ENCODE measurements at places on chromosomes 6 and 20.

DNA sequence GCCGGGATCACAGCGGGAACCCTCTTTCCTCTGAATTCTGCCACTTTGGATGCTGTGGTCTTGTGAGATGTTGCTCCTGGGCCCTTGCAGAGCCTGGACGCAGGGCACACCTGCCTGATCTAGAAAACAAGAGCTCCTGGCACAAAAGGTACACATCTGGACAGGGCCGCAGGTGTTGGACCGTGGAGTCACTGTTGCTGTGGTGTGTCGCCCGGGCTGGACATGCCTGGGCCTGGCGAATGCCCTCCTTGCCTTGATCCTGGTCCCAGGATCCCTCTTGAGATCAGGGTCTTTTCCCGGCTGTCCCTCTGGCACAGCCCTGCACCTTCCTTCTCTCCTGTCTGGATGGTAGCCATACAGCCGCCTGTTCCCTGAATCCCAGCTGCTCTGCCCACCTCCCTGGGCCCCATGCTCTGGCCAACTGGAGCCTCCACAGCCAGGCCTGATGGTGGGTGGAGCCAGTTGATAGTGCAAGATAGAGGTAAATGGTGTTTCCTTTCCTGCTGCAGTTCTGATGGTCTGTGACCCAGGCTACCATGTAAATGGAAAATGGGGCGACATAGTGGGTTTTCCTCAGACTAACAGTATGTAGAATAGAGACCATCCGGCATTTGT lies 5.0 kb downstream of the FOXP4 start:
- DNase-seq: no peak

DNA sequence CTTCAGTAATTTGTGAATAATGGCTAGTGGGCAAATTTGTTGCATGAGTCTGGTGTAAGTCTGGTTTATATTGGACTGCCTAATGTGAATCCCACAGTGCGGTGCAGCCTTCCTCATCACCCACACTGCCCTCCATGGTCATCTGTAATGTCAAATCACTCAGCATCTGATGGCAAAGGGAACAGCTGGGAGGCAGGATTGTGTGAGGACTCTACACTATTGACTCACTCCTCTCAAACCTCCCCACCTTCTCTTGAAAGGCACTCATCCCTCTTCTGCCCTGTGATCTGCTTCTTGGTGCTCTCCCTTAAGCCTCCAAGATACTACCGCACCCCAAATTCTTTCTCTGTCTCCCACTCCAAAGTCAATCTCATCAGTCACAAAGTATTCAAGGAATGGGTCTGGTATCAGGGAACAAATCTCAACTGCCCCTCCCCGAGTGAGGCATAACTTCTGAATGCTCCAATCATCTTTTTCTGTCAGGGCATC lies 146.0 kb upstream of the BEND6 start:
- no peak for DNase-seq

GRCh38 chr20:50054626-50055511 lies 58.1 kb downstream of the UBE2V1 start:
- DNase-seq: no peak

DNA sequence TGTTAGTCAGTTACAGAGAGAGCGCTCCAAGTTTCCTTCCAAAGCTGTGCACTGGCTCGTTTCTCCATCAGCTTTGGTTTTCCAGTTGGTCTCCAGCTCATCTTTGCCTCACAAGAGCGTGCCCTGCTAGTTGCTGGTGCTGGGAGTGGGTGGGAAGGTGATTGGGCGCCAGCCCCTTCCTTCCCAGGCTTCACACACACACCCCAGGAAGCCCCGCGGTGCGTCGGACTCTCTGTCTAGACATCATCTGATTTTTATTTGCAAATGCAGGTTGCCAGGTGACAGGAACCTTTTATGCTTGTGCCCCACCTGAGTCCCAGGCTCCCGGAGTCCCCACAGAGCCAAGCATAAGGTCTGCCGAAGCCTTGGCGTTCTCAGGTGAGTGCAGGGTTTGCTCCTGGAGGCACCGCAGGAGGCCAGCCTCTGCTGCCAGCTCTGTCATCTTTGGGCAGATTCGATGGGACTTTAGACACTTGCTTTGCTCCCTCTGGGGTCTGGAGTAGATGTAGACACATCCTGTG lies 7.1 kb downstream of the IRF4 start:
- no peak for DNase-seq

- DNase-seq: peak; percentile 60
These were observed 8.8 kb upstream of the NDRG3 start for GRCh38 chr20:36754656-36755222.

DNA sequence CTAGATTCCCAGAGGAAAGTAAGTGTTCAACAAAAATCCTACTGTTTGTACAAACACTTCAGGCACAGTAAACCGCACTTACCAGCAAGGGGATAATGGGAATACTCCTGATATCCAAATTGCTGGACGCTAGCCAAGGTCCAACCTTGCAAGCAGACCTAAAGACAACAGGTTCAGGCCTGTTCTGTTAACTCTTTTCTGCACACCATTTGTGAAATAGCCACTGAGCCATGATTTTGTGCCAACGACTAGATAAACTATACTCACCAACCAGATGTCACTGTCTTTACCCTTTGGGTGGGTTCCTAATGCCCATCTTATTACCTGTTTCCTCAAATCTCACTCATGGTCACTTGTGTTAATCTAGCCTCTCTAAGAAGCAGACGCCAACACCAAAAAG lies 43.5 kb downstream of the GOPC start:
- no peak for DNase-seq
